Activated naive CD8-positive, alpha-beta T cell treated with anti-CD3 and anti-CD28 coated beads, Interleukin-2, amount 10 ng/mL, durations not matched to agents 7 days and 5 days (primary cell): ENCODE measurements at places on chromosomes 1 and 21. TPM values are rescaled to one million over a fixed set of nuclear protein-coding genes. Genes with fewer than 3 reads are reported as not detected.

DNA sequence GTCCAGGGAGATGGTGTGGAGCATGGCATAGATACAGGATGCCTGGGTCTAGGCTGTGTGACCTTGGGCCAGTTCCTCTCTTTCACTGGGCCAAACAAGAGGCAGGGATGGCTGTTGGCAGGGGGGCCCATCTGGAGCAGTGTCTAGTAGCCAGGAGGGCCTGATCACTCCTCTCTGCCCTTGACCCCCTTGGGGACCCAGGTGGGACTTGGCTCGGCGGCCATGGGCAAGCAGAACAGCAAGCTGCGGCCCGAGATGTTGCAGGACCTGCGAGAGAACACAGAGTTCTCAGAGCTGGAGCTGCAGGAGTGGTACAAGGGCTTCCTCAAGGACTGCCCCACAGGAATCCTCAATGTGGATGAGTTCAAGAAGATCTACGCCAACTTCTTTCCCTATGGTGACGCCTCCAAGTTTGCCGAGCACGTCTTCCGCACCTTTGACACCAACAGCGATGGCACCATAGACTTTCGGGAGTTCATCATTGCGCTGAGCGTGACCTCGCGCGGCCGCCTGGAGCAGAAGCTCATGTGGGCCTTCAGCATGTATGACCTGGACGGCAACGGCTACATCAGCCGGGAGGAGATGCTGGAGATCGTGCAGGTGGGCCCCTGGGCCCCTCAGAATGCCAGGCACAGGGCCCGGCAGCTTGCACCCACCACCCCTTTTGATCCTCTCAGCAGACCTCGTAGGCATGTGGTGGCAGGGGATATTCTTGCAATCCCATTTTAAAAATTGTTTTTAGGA, 2.6 kb downstream of the HPCA start:
- no peak for DNase-seq

- DNase-seq = no peak
Measured at GRCh38 chr1:20875198-20875973, 88.3 kb upstream of the HP1BP3 start.

DNA sequence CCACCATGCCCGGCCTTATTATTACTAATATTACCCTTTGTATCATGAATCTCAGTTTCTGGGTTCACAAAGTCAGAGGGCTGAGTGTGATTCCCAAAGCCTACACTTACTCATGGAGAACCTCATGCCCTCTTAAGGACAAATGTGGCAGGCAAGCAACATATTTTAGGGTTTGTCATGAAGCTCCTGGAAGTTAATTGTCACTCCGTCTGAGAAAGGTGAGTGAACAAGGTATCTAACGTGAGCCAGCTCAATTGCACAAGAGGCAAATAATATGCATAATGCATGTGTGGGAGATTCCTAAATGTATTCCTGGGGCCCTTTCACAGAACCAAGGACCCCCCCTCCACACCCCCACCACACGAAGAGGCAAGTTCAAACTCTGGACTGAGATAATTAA, 10.1 kb upstream of the TIAM1 start:
- DNase-seq = no peak

GRCh38 chr21:43025636-43026180, 49.9 kb downstream of the CBS start:
- DNase-seq = no peak

GRCh38 chr1:46466477-46467182, 23.0 kb upstream of the DMBX1 start:
- DNase-seq = peak; percentile 51

DNA sequence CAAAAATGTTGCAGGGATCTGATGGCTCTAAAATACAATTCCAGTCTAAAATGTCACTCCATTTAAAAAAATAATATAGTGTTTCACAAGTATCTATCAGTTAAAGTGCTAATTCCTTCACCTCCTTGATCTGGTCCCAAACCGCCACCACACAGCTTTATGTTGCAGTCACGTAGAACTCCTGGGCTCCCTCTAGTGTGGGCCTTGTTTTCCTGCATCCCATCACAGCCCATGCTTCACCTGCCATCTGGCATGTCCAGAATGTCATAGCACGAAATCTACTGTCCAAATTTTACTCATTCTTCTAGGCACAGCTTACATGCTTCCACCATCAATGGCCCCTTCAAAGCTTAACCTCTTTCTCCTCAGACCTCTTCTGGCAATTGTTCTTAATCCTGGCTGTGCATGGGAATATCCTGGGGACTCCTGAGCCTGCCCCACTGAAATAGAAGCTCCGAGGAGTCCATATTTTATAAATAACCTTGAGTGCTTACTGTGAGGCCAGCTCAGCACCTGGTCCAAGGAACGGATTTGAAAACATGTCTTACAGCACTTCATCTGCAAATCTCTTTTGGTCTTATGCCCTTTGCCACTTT, 15.5 kb downstream of the FYB2 start:
- DNase-seq = no peak

- no peak for DNase-seq
Measured at GRCh38 chr1:87685311-87686135, 356.8 kb downstream of the LMO4 start.

DNA sequence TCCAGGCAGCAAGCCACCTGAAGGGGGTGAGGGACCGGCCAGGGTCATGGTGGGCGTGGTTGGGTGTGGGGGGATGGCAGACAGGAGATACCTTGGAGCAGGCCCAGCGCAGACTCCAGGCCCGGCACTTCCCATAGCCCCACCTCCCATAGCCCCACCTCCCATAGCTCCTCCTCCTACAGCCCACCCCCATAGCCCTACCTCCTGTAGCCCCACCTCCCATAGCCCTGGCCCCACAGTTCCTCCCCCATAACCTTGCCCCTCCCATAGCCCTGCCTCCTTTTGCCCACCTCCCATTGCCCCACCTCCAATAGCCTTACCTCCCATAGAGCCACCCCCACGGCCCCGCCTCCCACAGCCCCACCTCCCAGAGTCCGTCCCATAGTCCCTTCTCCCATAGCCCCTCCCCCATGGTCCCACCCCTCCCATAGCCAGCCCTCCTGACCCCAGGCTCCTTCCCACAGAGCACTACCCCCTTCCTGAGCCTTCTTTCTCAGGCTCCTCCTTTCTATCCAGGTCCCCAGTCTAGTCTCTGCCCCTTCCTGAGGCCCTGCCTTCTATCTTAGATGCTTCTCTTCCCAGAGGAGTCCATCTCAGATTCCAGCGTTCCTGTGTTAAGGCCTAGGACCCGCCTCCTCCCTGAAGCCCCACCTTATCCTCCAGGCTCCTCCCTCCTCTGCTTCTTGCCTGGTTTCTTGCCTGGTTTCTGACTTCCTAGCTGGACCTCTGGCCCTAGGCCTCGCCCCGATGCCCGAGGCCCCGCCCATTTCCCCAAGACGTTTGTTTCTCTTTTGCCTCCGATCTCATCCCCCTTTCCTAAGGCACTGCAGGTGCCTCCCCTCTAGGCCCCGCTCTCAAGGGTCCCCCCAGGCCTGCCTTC, 46.8 kb downstream of the PTPRU start:
- DNase-seq = no peak

DNA sequence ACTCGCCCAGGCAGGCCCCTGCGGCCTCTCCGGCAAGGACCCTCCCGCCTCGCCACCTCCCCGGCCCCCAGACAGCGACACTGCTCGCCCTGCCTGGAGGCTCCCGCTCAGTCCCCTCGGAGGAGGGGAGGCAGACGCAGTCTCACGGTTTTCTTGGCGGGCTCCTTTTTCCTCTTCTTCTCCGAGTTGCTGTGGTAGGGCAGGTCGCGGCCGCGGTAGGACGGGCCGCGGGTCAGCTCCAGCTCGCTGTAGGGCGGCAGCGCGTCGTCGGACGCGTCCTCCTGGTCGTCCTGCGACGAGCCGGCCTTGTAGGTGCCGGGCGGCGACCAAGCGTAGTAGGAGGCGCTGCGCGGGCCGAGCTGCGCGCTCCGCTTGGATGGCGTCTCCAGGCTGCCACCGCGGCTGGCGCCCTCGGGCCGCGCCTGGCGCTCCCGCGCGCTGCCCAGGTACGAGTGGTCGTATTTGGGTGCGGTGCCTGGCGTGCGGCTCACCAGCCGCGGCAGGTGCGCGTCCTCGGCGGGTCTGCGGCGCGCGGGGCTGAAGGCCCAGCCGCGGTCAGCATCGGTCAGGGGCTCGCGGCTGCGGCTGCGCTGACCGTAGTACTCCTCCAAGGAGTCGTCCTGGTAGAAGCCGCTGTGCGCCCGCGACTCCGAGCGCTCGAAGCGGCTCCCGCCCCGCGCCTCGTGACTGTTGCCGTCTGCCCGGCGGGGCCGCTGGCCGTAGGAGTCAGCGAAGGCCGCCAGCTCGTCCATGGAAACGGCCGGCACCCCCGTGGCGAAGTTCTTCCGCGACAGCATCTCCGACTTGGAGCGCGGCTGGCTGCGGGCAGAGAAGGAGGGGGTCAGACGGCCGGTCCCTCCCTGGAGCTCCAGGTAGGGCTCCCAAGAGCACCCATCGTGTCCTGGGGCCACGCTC, 44.8 kb upstream of the TADA1 start:
- peak; percentile 37 for DNase-seq

DNA sequence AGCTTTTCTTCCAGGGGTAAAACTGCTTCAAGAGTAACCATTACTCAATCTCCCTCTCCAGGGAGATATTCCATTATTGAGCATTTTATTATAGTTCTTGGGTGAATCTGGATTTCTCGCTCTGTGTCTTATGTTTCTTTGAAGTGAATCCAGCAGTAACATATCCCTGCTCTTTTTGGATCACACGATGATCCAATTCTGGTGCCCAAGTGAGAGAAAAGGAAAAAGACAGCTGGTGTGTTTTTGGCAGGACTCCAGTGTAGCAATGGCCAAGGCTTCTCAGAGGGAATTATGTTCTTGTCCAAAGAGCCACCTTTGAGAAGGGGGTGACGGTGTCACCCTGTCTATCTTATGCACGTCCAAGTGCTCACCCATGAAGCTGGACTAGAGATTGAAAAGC, 140.3 kb upstream of the ERRFI1 start:
- no peak for DNase-seq

GRCh38 chr1:231584117-231584516, 42.5 kb upstream of the DISC1 start:
- no peak for DNase-seq

DNA sequence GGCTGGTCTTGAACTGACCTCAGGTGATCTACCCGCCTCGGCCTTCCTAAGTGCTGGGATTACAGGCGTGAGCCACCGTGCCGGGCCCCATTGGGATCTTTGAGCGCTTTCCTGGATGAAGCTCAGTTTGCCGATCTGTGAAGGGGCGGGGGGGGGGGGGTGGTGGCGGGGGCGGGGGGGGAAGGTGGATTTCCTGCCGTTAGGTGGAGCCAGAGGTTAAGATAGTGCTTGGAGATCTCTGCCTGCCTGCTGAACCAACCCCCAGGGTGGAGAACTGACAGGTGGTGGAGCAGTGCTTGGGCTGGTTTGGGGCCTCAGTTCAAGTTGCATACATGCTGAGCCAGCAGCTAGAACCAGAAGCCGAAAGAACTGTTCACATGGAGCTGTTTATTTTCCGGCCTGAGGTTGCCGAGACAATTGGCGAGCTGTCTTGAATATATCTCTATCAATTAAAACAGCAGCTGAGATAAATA, 1.7 kb downstream of the TMCC2 start:
- peak; percentile 60 for DNase-seq

GRCh38 chr1:218383051-218383450, 37.9 kb downstream of the TGFB2 start:
- DNase-seq = no peak

DNA sequence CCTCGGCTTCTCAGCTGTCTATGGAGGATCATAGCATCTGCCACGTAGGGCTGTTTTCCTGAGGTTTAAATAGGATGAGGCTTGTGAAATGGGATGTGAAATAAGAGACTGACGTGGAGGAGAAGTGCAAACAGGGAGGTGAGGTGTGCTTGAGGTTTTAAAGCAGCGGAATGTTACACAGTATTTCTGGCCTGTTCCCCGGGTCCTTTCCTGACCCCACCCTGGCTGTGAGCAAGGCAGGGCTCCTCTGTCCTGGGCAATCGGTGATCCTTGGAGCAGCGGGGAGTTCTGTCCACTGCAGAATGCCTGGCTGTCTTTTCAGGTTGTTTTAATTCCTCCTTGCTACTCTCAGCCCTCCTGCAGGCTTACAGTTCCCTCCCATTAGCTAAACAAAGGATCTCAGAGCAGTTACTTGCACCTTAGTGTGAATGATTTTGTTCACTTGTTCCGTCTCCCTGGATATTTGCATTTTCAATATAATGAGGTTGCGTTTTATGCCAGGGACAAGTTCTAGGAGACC, 38.6 kb downstream of the LHX4 start:
- no peak for DNase-seq

DNA sequence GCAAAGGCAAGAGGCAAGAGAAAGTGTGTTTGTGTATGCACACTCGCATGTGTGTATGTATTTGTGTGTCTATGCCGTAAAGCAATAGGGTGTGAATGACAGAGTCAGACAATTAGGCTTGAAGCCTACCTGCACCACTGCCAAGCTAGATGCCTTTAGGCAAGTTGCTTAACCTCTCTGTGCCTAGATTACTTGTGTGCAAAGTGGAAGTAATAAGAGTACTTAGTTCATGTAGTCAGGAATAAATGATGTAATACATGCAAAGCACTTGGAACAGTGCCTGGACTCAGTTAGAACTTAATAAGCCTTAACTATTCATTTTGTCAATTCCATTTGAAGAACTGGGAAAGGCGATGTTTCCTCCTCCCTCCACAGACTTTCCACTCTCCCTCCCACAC, 31.7 kb downstream of the LAMB3 start:
- DNase-seq = no peak

DNA sequence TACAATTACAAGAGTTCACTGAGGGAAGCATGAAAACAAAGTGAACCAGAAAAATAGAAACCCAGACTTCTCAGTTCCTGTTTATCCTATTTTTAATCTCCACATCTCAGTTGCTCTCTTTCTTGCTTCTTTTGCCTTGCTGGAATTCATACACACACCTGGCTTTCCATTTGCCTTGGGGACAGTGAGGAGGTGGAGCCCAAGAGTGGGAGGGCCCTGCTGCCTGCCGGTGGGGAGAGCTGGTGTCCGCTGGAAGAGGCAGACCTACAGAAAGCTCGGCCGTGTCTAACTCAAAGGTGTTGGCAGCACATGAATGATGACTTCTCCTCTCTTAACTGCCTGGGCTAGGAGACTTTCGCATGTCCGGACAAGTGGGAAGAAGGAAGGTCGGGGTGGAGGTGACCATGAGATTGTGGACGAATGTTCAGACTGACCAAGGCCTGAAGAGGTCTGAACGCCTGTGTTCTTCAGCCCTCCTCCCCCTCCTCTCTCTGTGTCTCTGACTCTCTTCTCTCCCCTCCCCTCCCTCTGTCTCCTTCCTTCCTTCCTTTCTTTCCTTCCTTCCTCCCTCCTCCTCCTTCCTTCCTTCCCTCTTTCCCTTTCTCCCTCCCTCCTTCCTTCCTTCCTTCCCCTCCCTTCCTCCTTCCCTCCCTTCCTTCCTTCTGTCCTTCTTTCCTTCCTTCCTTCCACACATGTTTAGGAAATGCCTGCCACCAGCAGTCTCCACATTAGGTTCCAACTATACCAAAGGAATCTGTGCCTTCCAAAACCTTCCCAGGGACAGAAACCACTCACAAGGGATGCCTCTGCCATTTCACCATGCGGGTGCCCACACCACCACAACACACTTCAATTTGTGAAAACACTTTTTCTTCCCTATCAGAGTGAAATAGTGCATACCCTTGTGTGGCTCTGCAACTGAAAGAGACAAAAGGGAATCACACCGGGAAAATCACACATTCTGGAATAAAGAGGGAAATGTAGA, 157.3 kb upstream of the RUNX1 start:
- no peak for DNase-seq

GRCh38 chr1:192862271-192862670, 53.4 kb downstream of the RGS2 start:
- no peak for DNase-seq

Gene CD160
- 0.20 TPM for total RNA-seq

Gene CHD1L
- 49.6 TPM for total RNA-seq

Gene KRTAP23-1
- not detected for total RNA-seq

Gene DSTYK
- 13.3 TPM for total RNA-seq

Gene FCGR3B
- total RNA-seq = not detected

Gene CSMD2
- not detected for total RNA-seq

Gene CRYAA
- total RNA-seq = not detected

Gene CYP4Z1
- total RNA-seq = not detected

Gene HRNR
- not detected for total RNA-seq

Gene VANGL2
- total RNA-seq = 0.34 TPM
